ENCODE measurements at places on chromosomes 12 and 14.

- DNase-seq: no peak
Measured at GRCh38 chr12:55957106-55957859, 8.6 kb downstream of the PMEL start.

GRCh38 chr12:16347391-16348298 is at the start of gene MGST1:
Gene MGST1, plus strand, starts transcription at chr12:16347645. Its CDS starts 6,608 bp downstream, at chr12:16354253.
- DNase-seq: no peak

DNA sequence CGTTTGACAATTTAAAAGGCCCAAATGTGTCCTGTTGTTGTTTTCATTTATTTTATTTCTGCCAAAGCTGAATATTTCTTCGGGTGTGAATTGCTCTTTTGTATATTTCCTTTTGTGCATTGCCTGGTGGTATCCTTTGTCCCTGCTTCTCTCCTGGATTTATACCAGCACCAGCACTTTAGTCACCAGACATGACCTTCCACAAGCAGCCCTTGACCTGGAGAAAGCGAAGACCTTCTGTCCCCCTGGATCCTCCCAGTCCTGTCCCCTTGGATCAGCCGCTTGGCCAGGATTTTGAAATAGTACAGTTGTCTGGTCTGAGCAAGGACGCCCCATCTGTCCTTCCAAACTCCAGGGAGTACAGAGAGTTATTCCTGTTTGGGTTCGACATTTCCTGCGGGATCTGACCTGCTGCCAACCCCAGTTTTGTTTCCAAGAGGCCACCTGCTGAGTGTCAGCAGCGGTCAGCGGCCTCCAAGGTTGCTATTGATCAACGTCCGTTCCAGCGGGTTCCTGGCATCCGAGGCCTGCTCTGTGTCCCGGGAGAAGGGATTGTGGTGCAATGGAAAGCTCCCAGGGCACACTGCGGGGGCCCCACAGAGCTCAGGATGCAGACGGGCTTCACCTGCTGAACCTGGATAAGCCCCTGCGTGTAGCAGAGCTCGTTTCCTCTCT is 45.1 kb upstream of the CHGA start:
- no peak for DNase-seq

GRCh38 chr14:98415766-98416165 is 856.2 kb downstream of the BCL11B start:
- no peak for DNase-seq

DNA sequence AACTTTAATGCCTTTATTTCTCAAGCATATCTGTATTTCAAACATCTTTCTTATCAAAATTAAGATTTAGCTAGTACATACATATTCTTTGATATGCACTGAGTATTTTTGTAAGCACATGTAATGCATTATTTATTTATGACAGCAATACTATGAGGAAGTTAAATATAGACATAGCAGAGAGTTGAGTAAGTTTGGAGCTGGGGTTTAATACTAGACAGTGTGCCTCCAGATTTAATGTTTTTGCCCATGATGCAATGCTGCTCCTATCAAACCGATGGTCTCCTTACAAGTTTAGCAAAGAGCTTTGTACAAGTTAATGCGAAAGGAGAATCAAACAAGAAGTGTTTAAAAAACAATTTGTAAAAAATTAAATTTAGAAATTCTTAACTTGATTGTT is 826.6 kb upstream of the MGAT4C start:
- DNase-seq: no peak

- no peak for DNase-seq
Measured at GRCh38 chr12:108678104-108678730, 44.5 kb upstream of the SELPLG start.

DNA sequence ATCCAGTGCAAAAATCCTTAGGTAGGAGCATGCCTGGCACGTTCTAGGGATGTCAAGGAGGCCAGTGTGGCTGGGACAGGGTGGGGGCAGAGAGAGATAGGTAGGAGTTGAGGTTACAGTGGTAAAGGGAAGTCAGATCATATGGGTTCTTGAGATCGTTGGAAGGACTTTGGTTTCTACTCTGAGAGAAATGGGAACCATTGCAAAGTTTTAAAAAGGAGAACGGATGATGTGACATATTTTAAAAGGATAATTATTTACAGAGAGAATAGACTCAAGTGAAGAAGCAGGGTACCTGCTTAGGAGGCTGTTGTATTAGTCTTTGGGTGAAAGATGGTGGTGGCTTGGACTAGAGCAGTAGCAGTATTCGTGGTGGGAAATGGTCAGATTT is 47.6 kb upstream of the ATP2B1 start:
- no peak for DNase-seq

- DNase-seq: no peak
Measured at GRCh38 chr12:76920172-76921099, 41.6 kb upstream of the CSRP2 start.

DNA sequence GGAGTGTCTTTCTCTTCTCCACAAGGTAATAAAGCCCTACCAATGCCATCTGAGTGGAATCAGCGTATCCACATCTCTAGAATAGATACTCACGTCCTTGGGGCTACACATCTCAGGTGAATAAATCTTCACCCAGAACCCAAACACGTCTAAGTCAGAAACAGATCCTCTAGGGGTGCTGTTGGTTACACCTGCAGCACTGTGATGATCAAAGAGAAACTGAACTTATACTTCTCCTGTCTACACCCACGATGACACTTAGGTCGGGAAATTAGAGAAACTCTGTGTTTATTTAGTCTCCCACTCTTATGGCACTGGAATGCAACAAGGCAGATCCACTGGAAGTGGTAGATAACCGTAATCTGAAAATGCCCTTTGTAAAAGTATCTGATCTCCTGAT is 46.2 kb downstream of the WIF1 start:
- DNase-seq: no peak

DNA sequence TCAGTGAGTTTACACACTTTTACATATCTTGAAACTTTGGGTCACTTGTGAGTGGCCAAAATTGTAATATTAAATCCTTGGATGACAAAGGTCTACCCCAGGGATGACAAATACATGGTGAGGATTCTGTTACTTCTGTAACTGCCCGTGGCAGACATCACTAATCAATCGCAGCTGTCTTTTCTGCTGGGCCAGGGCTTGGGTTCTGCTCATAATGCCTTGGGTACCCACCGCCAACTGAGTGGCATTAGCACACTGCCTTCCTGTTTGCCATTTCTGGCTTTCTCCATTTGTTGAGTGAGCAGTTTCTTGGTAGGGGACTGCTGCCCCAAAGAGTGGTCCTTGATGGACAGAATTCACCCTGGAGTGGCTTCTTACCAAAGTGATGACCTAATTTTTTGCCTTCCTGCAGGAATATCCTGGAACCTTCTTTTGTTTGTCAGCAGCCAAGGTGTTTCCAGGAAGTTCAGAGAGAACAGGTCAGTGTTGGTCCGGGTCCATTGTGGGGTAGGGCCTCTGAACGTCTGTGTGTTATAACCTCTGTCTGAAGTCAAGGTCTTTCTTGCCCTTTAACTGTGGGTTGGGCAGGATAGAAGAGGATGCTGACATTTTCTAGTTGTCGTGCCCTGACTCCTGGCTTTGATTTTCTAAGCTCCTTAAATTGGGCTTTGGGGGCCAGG is 6.2 kb downstream of the TSPAN9 start:
- DNase-seq: no peak

GRCh38 chr12:31586728-31587127 is 4.2 kb downstream of the DENND5B start:
- DNase-seq: no peak

GRCh38 chr14:49988080-49988990 is 95.5 kb downstream of the ARF6 start:
- no peak for DNase-seq

- no peak for DNase-seq
Measured at GRCh38 chr14:85332401-85332800, 197.5 kb upstream of the FLRT2 start.

DNA sequence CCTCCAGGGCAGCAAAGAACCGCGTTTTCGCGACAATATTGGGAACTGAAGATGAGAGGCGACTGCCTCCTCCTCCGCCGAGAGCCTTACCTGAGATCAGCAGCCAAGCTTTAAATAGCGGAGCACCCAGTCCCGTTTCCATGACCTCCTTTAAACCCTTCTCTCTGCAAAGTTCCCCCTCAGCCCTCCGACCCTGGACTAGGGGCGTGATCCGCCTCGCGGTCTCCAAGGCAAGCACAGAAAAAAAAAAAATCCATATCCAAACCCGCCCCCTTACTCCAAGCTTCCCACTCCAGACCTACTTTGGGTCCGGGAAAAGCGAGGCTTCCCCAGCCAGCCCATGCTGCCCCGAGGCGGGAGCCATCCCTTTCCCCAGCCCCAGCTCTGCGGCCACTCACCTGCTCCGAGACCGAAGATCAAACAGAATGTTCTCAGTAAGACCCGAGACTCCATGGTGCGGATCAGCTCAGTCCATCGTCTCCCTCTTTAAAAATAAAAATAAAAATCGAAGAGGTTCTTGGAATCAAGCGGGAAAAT is 630 bp downstream of the NELL2 start:
- DNase-seq: no peak

DNA sequence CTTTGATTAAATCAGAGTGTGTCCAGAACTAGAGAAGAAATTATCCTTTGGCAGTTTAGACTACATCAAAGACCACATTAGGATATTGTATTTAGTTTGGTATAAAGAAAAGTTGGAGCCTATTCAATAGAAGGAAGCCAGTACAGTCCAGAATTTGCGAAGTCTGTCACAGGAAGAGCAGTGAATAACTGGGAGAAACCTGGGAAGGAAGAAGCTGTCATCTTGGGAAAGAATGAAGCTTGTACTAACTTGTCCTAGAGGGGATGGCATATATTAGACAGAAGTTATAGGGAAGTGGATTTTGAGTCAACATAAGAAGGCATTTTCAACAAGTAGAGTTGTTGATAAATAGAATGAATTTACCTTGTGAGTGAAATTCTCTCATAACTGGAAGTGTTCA is 386.7 kb downstream of the LRIG3 start:
- DNase-seq: no peak

GRCh38 chr12:59808317-59808910 is 212.6 kb downstream of the SLC16A7 start:
- no peak for DNase-seq

GRCh38 chr14:31834616-31835015 is 242.5 kb upstream of the ARHGAP5 start:
- no peak for DNase-seq

GRCh38 chr14:89504091-89504490 is 87.1 kb upstream of the FOXN3 start:
- peak; percentile 76 for DNase-seq

DNA sequence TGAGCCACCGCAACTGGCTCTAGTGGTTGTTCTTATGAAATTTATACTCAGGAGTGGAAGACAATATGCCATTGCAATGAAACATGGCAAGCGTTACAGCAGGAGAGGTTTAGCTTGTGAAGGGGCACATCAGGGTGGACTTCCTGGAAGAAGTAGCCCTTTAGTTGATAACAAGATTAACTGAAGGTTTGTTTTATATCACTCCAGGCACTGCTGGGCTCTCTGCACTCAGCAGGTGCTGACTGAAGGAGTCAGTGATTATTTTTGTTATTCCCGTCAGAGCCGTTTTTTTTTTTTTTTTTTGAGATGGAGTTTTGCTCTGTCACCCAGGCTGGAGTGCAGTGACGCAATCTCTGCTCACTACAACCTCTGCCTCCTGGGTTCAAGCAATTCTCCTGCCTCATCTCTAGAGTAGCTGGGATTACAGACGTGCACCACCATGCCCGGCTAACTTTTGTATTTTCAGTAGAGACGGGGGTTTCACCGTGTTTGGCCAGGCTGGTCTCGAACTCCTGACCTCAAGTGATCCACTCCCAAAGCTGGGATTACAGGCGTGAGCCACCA is 17.6 kb upstream of the GPR68 start:
- DNase-seq: no peak

GRCh38 chr12:121443911-121444841 is 44.3 kb downstream of the RNF34 start:
- no peak for DNase-seq

DNA sequence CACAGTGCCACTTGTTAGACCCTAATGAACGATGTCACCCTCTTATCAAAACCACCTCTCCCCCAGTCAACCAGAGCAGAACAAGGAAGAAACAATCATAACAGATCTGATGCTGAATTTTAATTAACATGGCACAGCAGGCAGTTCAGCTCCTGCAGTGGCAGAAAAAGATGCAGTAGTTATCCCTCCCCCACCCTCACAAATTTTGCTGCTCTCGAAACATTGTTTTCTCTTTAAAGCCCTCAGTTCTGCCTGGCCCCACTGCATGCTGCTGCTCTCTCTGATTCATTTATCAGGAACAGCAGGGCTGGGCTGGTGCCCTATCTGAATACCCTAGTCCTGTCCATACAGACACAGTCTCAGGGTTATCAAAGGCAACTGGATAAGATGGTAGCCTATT is 12.2 kb downstream of the CCDC175 start:
- no peak for DNase-seq

- no peak for DNase-seq
Measured at GRCh38 chr12:110266381-110266960, 14.6 kb upstream of the ATP2A2 start.

DNA sequence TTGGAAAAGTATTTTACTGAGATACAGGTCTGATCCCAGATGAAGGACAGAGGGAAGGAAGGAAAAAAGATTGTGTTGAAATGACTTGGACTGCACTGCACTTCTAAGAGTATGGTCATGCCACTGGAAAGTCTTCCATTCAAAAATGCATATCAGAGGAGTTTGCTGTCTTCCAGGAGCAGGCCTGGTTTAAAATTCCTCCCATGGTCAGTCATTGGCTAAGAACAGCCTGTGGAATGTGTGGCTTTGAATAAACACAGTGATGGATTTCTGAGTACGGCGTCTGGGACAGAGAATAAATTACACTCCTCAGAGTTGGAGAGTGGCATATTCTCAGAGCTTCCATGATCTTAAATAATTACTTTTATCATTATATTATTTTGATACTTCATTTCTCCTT is 245.8 kb upstream of the PDZRN4 start:
- DNase-seq: no peak

DNA sequence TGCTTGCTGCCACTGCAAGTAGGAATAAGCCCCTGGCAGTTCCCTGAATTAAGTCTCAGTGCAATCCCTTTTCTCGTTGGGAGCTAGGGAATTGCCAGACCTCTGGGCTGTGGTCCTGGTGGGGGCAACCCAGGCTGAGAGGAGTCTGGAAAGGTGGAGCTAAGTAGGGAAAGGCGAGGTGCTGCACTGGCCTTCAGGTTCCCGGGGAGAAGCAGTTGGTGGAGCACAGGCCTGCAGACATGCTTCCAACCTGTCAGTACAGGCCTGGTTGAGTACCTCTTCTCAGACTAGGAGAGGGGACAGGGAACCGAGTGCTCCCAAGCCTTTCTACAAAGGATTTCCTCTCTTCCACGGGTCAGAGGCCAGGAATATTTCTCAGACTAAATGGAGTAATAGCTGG is 1.5 kb downstream of the NRIP2 start:
- DNase-seq: no peak

- no peak for DNase-seq
Measured at GRCh38 chr12:6914947-6915788, 788 bp downstream of the ENO2 start.

DNA sequence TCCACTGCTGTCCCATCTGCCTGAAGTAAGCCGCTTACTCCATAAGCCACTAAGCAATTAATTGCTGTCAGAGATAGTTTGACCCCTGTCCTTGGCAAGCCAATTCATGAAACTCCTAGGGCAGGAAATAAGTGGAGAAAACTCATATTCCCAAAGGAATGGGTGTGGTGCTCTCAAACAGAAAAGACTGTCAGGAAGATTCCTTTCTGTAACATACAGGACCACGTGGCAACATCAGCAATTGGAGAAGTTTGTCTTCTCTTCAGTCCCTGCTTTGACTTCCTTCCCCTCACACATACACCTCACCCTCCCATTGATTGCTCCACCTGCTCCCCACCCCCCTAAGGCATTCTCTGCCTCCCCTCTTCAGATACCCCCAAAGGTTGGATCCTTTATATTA is 36.2 kb upstream of the MDM1 start:
- DNase-seq: no peak

- no peak for DNase-seq
Measured at GRCh38 chr14:85531141-85531586, 1.2 kb downstream of the FLRT2 start.

GRCh38 chr12:27342536-27342935 is 9.9 kb downstream of the BMAL2 start:
- DNase-seq: no peak
